H1 (cell line): ENCODE measurements at places on chromosomes 2 and 18. TPM values are rescaled to one million over a fixed set of nuclear protein-coding genes. Genes with fewer than 3 reads are reported as not detected.

- DNase-seq: no peak
These were observed 241.7 kb downstream of the EPHA4 start for GRCh38 chr2:221330436-221330835.

- no peak for DNase-seq
These were observed 22.8 kb downstream of the SLC66A3 start for GRCh38 chr2:11177871-11178690.

DNA sequence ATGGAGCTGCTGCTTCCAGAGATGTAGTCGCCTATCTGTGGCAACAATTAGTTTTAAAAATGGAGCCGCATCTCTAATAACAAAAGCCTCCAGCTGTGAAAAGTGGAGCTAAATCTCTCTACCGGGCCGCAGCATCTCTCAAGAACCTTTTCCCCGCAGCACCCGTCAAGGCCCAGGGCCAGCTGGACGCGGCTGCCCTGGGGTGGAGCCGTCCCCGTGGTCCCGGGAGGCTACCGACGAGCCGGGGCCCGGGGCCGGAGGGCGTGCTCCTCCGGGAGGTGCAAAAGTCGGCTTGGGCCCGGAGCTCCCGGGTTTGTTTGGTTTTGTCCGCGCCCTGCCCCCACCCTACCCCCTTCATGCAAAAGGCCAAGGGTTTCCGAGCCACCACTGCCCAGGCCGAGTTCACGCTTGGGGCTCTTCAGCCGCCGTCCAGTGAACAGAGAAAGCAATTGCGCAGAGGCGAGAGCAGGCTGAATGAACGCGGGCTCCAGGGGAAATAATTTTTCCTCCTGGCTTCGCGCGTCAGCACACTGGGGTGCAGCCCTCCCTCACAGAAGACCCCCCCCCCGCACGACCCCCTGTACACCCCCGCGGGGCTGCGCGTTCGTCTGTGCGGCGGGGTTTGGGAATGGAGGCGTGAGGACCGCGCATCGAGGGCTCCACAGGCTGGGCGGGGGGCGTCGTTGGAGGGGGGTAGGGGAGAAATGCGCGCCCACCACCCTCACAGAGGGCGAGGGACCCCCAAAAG, 557 bp upstream of the GREB1L start:
- no peak for DNase-seq

DNA sequence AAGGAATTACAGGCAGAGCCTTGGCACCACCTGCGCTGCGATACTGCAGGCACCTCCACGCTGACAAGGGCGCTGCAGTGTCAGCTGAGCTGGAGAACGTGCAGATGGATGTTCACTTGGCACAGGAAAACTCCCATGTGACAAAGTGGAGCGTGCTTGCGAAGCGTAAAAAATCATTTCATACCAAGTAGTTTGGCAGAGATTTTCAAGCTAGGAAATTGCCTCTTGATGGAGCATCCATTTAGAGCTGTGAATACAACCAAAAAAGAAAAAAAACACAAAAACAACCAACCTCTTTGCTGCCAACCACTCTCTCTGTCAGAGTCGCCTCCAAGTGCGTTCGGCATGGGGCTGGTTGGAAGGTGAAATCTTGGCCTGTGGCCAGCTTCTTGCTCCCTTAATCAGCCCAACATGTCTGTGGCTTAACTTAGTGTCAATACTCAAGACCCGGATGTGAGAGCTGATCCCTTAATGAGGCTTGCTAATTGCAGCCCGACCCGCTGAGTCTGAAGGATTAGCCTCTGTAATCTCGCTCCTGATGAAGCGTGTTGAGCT, 38.1 kb downstream of the ACOXL start:
- no peak for DNase-seq

DNA sequence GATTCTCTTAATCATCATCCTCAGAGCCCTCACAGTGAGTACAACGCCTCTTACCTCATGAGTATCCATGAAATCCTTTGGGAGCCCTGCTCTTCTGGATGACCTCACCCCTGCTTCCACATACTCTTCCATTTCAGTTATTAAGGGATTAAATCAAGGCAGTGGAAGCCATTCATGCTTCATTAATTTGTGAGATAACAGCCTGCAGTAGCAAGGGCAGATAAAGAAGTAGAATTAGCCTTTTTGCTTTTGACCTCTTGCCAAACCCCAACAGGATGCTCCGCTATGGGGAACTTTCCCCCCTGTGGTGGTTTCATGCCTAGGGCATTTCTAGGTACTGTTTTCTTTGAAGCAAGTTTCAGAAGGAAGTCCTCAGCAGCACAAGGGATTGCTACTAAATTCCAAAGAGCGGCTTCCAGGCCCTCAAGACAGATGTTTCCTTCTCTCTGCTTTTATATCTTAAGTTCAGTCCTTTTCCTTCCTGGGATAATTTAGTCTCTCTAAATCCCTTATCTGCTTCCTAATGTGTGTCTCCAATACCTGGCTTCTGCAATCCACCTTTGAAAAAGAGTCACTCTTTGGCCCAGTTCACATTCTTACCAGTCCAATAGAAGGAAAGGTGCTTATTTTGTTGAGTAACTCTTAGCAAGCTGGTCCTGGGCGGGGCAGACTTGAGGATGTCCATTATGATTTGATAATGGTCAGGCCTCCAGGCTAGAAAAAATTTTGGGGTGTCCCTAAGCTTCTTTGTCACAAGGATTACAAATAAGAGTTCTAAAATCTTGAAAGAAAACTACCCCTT, 76.9 kb downstream of the MYO1B start:
- DNase-seq: peak; percentile 56

DNA sequence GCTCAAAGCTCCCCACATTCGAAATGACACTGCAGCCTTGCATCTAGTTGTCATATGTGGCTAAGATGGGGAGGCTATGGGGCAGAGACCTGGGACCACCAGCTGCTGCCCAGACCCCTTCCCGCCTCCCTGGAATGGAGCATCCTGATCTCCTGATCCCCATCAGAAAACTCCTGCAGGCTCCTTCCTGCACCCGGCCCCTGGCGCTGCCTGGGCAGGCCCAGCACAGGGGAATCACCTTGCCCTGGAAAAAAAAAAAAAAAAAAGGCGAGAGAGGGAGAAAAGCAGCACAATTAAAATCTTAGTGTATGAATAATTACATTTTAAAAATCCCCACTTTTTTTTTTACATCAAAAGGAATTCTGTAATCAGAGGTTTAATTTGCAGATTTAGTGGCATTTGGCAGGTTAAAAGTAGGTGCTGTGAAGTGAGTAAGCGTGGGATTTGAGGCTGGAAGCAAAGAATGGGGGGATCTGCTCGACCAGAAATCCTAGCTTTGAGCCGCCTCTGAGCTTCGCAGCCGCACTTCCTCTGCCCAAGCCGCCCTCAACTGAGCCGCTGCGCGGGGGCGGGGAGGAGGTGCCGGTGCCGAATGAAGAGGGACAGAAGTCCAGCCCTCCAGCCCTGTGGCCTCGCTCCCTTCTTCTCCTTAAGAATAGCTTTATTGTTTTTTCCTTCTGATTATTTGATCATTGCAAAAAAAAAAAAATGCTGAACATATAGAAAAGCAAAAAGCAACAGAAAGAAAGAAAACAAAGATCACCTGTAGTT, 30.0 kb downstream of the THNSL2 start:
- DNase-seq: no peak

DNA sequence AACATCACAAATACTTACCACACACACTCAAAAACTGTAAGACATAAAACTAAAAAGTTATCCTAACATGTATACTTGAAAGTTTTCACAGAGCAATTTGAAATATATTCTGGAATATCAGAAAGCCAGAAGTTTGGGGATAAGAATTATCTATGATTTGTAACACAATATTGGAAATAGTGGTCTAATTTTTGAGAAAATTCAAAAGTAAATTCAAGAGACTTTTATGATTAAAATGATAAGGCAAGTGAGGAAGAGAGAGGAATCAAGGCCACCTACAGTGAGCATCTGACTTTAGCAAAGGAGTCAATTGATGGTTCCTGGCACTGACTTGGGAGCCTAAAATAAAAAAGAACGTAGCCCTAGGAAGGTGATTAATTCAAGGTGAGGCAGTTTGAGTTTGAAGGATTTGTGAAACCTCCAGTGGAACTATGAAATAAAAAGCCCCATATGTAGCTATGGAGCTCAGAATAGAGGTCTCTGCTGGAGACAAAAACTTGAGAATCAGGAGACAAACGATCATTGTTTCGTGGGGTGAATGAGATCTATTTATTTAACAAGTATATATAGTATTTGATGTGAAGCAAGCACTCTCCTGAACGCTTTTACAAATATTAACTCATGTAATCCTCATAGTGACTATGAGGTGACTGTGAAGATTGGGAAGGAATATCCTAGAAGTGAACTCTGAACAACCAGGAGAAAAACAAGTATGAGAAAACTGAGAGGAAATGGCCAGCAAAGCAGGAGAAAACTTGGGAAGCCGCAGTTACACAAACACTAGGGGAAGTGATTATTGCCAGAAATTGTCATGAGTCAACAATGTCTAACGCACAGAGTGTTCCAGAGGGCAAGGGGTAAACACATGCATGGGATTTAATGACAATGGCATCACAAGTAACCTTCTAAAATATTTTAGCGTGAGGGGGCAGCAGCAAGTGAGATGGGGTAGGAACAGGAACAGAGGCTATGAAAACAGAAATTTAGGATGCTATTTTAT, 12.8 kb downstream of the TFPI start:
- no peak for DNase-seq

- DNase-seq: no peak
These were observed 18.9 kb downstream of the REV1 start for GRCh38 chr2:99470957-99471356.

FOXD4L1 gene
- not detected in 2 replicates for total RNA-seq

NUP35 gene
- 48.5 and 48.7 TPM in 2 replicates for total RNA-seq
